ENCODE measurements at places on chromosomes 2 and 18.

DNA sequence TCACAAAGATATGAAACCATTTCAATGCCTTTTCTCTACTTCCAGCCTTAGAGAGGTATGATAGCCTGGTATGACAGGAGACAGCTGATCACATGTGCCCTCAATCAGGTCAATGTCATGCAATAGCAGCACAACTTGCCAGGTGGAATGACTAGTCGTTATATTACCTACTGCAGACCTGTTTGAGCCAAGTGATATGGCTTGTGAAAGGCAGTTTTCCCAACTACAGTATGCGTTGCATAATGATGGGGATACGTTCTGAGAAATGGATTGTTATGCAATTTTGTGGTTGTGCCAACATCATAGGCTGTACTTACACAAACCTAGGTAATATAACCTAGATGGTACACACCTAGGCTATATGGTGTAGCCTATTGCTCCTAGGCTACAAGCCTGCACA lies 262.8 kb downstream of the ICOS start:
- DNase-seq, result no peak

GRCh38 chr2:131044757-131045150 lies 48.5 kb downstream of the FAM168B start:
- DNase-seq, result no peak

- DNase-seq, result peak; percentile 12
Observed at GRCh38 chr2:131572175-131572574, 44.5 kb downstream of the CCDC74A start.

DNA sequence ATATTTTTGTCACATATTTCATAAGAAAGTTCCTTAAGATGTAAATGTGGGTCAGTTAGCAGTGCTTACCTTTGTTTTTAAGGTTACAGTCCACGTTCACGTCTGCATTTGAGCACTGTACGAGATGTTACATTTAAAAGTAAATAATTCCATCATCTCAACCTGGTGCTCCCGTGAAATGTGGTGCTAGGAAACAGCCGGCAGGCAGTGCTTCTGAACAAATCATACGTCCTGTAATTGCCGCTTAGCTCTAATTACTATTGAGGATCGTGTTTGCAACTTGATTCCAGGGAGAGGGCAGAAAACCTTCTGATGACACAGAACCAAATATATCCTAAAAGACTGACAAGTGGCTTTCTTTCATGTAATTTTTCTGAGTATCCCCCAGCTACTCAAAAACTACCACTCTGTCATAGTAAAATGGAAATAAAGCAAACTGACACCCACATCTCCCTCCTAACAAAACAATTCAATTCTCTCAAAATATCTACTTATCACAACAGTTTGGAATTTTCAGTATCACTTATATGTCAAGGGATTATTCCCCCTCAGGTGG lies 297.8 kb upstream of the SESTD1 start:
- no peak for DNase-seq

- DNase-seq, result peak; percentile 58
Observed at GRCh38 chr2:111702119-111702803, 181.7 kb downstream of the ANAPC1 start.

DNA sequence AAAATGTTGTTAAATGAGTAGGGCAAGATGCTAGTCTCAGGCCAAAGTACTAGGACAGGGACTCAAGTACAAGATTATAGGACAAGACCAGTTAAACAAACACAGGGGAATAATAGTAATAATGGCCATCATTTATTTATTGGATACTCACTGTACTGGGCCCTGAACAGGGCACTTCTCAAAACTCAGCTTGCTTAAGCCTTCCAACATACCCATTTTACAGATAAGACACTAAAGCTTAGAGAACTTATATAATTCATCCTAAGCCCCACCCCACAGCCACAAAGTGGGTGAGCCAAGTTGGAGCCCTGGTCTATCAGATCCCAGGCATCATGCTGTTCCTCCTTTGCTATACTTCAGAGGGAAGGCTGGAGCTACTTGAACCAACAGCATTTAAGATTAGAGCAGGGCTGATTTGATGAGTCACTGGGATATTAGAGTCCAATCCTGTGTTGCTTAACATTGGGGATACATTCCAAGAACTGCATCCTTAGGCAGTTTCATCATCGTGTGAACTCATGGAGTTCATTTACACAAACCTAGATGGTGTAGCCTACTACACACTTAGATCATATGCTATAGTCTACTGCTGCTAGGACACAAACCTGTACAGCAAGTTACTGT lies 153.6 kb downstream of the MTCL1 start:
- DNase-seq, result peak; percentile 99

DNA sequence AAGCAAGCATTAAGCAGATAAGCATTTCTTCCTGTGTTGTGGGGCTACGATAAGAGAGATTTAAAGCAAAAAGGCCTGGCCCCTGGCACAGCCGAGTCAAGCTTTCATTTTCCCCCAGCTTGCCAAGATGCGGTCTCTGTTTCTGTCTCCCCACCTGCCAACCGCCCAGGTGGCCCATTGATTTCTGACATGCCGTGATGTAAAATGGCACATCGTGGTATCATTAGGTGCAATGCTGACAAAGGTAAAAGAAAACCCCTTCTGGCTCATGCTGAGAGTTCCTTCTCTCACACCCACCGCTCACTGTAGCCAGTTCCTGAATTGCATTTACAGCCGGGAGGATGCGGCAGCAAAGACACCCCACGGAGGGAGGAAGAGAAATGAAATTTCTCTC lies 62.8 kb downstream of the BOD1L2 start:
- DNase-seq, result no peak

GRCh38 chr18:21341141-21341540 lies 99.1 kb downstream of the GREB1L start:
- DNase-seq, result no peak

GRCh38 chr18:44889111-44889510 lies 208.4 kb downstream of the SETBP1 start:
- DNase-seq, result no peak

GRCh38 chr18:48100165-48100575 lies 169.7 kb upstream of the SMAD2 start:
- no peak for DNase-seq

DNA sequence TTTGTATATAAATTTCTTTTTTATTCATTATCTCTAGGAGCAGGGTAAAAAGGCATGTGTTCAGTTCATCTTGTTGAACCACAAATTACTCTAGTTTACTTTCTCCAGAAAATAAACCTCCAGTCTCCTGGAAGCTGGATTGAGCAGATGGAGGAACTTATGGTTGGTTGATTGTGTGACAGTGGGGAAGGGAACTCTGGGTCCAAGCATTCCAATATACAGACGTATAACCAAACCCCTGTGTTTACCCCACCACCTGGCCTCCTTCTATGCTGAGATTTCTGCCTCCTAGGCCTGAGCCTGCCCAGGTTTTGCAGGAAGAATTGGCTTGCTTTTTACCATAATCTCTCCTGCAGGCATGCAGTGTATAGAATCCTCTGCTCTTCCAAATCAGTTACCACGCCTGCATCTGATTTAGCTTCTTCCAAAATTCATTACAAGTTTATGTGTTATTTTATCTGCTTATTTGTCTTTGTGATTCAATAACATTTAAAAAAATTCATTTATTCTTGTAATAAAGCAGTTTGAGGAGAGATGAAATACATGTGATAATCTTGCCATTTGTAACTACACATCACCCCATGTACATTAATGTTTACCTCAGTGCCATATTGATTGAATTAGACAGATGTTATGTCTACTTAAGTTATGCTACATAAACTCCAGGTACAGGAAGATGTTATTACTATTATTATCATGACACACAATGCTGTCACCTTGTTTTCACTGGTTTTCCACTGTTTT lies 2.5 kb upstream of the RAB27B start:
- DNase-seq, result no peak

DNA sequence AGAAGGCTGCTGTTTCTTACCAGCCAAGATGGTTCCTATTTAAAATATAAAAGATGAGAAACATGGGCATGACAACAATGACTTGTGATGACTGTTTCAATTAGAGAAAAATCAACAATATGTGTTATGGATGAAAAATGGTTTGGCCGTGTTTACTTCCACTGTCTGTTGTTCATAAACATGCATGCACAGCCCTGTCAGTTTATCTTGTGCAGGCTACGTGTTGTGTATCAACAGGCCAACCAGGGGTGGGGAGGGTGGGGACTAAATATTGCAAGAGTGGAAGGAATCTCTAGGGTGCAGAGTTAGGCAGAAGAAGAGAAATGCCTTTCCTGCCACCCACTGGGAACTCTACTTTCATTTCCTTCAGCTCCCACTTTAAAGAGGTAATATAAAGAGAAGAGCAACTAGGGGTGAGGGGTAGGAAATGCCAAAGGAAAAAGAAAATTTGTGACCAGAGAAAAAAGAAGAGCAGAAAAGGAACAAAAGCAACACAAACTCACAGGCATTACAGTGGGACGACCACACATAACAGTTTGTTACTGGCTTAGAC lies 116.8 kb upstream of the MEIS1 start:
- no peak for DNase-seq

DNA sequence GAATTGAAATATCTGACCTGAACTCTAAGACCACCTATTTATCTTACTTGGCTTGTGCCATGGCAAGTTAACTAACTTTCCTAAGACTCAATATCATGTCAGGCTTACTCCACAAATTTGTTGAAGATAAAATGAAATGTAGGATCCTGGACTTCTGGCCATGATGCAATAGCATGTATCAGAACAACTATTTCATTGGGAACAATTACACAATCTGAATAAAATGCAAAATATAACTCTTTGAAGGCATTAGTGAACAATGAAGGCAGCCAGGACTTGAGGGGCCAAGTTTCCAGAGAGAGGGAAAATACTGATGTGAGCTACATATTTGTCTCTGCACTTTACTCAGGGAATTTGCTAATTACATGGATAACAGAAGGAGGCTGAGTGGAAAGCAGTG lies 476.5 kb upstream of the ACVR2A start:
- DNase-seq, result no peak

DNA sequence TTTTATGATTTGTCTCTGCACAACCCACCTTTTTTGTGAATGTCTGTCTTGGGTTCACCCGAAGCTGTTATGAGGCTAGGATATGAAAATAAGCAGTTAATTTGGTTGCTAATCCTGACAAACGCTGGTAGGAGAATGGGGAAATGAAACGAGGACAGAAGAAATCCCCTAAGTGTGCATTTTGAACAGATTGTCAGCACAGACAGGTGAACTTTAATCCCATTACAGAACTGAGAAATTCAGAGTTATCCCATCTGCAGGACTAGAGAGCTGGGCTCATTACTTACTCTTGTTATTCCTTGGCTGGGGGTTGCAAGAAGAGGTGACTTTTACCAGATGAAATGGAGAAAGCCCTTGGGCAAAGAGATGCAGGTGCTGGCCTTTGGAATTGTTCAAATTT lies 123.3 kb upstream of the NYAP2 start:
- DNase-seq, result no peak

GRCh38 chr2:133204421-133204820 lies 363.8 kb downstream of the NCKAP5 start:
- DNase-seq, result no peak

- no peak for DNase-seq
Observed at GRCh38 chr18:51559198-51559901, 361.9 kb upstream of the MEX3C start.

DNA sequence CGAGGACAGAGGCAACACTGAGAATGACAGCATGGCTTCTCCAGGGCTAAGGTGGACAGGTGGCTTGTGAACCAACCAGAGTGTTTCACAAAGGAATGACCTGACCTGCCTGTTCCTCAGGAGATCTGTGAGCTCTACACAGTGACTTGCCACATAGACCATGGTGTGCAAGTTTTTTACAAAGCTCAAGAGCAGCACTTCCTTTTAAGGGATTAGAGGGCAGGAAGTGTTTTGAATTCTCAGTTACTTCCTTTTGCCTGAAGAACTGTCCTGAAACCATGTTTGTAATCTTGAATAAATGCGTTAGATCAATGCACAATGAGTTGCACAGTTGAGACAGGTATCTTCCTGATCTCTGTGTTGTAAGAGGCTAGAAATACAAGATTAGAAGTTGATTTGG lies 421.9 kb downstream of the THSD7B start:
- no peak for DNase-seq

DNA sequence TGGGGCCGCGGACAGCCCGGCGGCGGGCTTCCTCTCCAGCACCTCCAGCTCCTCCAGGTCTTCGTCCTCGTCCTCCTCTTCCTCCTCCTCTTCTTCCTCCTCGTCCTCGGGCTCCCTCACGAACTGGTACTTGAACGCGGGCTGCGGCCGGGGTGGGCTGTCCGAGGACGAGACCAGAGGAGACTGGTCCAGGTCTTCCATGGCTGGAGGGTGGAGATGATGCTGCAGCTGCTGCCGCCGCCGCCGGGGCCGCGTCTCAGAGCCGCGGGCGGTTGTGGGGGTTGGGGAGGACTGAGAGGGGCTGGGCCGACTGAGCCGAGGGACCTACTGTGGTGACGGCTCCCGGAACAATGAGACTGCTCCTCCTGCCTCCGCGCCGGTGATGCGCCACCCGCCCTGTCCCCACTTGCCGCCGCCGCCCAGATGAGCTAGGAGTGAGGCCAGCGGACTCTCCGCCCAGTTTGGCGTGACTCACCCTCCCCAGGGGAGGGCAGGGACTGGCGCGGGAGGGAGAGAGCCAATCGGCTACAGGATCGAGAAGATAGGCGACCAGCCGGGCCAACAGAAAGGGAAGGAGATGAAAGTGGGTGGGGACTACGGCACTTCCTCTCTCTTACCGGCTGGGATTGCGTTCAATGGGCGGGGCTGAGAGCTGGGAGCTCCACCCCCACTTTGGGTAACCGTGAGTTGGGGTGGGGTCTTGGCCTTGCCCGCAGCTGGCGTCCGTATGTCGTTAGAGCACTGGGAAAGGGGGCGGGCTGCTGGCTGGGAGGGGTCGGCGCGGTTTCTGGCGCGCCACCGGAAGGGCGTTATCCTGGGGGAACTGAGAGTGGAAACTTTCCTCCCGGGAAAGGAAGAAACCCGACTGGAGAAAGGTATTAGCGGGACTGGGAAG lies at the start of gene RTN4:
Gene RTN4, minus strand, starts transcription at position 352 of the 895 bp plus-strand sequence. Its CDS starts 151 bp downstream, at position 201.
- DNase-seq, result peak; percentile 100

- peak; percentile 78 for DNase-seq
Observed at GRCh38 chr2:85288244-85288725, 39.5 kb downstream of the TGOLN2 start.
